Vagina (tissue), 2 donors: ENCODE measurements at places on chromosomes 1 and 21.

- DNase-seq = no peak
These were observed 70.4 kb upstream of the BACH1 start for GRCh38 chr21:29228306-29228705.

DNA sequence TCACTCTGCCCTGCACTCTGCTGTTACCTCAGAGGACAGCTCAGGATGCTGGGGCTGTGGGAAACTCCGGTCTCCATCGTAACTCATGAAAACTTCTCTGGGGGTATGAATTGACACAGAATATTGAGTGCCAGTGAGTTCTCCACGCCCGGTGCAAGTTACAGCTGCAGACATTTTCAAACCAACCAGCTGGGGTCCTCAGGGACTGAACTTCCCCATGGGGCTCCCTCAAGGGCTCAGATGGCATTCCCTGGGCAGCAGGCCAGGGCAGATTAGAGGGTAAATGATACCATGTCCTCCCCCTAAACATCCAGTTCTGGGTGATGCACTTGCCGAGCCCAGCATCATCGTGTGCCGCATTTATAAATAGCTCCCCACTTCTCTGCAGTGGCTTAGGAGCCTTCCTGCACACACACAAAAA is 27.8 kb upstream of the CCSAP start:
- DNase-seq = peak; percentile 61

GRCh38 chr1:219659684-219660083 is 46.8 kb upstream of the ZC3H11B start:
- DNase-seq = no peak

DNA sequence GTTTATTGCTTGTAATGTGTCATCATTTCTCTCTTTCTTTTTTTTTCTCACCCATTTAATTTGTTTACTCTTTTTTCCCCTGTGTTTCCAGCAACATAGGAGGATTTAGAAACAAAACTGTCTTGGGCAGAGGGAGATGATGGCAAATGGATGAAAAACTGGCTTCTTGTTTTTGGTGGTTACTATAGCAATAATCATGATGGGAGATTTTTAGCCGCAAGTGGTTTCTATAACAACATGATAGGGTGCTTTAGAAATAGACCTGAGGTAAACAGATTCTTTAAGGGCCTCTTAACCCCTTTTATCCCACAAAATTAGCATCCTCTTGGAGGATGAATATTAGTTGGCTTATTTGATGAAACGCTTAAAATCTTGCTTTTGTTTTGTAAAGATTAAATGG is 51.6 kb downstream of the CRB1 start:
- DNase-seq = no peak

DNA sequence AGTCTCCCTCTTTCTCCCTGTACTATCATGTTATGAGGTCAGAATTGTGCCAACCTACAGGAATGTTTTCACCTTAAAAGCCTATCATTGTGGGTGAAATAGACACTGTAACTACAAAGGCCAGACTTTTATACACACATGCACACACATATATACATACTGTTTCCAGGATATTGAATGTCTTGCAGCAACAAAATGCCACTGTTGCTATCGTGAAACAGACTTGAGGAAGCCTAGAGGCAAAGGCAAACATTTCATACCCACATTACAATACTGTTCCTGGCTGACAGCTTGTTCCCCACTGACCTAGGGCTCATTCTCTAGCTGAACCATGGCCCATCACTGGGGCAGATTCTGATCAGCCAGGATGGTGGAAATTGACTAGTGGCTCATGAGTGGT is 125.1 kb upstream of the DUSP10 start:
- DNase-seq = no peak

DNA sequence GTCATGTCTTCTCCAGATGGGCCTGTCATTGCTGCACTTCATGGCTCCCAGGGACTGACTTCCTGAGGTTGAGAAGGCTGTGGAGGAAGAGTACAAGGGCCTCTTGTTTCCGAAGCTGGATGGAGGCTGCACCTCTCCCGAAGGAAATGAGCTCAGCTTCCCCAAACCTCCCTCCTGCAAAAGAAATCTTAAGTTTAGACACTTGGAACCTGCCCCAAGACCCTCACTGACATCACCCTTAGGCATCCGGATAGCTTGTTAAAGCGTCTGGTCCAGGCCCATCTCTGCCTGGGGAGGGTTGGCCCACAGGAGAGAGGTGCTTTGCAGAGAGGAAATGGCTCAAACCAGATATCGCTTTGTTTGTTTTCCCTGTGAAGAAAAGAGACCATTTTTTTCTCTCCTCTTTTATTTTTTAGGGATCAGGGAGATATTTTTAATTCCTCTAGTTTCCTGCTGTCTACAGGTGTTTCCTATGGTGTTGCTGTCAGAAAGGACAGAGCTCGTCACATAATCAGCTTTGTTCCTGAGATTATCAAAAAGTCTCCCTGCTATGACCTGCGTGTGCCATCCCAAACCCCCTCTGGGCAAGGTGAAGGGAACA is 25.0 kb downstream of the RCSD1 start:
- DNase-seq = no peak

DNA sequence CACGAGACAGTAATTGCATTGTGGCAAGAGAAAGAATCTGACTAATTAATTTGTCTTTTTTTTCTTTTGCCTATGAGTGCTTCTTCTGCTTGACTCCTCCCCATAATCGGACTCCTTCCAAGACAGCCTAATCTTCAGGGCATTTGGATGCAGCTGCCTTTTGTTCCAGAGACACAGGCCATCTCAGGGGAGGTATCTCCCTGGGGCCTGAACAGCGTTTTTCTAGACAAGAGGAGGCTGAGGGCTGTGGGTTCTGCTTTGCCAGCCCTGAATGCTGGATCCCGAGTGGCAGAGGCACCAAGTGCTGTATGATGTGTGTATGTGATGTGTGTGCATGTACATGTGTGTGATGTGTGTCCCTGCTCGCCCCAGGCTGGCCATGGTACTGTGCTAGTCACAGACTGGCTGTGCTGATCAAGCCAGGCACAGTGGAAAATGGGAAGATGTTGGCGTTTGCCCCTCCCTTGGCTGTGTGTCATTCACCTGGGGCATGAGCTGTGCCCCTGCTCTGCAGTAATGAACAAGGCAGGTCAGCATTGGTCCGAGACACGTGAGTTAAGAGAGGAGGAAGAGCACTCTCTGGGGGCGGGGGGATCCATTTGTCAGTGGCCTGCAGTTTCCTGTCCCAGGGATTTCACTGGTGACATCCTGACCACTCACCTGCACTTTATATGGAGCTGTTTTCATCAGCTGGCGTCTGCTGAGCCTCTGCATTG is 77.2 kb downstream of the ADARB1 start:
- DNase-seq = peak; percentile 76

DNA sequence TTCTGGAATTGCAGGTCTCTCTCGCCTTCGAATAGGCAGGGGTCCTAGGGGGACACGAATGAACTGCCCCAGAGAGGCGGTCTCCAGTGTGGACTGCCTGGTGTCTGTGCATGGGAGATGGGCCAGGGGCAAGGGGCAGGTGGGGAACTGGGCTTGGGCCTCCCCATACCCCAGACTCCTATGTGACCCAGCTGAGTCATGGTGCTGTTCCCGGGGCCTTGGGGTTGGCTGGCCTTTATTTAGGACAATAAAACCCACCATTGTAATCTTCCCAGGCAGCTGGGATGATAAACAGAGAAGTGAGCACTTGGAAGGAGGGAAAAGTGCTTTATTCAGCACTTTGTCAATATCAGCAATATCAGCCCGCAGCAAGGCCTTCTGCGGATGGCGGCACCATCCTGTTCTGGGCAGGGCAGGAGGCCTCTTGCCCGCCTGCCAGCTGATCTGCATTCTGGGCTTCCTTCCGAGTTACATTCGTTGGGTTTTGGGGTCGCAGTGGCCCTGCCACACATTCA is 209.0 kb upstream of the TMEM51 start:
- no peak for DNase-seq

DNA sequence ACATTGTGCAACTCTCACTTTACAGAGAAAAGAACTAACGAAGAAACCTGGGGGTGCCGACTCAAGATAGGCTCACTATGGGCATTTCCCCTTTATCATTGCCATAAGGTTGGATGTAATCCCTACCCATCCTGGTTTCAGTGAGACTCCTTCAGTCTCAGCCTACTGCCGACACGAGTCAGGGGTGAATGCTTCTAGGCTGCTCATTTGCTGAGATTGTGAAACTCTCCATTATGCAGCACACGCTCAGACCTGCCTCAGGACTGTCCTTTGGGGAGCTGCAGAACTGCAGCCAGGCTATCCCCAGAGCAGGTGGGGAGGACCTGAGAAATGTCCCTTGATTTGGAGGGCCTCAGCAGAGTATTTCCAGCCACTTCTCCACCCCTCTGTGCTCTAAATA is 22.2 kb downstream of the TSHB start:
- no peak for DNase-seq

DNA sequence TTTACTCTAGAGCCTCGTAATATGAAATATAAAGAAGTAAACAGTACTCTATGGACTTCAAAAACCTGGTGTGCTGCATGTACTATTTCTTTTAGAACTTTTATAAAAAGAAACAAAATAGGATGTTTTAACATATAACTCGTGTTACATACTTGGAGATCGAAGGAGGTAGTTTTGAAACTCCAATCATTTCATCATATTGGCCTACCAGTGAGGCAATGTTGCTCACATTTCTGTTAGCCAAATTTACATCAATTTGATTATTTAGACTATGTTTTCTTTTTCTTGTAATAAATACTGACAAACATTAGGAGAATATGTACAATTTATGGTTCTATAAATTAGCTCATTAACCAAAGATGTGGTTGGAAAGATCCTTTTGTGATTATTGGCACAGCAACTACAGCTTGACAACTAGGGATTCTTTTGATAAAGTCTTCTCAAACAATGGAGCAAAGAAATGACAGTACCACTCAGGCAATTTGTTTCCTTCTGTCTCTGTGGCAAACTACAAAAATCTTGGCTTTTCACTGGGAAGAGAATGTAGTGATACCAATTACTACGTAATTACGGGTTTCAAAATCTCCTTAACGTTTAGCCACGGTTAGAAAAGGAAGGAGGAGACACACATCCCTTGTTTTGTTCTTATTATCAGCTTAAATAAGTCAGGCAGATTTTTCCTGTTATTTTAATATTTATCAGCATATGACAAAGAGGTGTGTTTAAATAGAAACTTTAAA is 266.6 kb upstream of the SGIP1 start:
- no peak for DNase-seq

- DNase-seq = no peak
These were observed 14.2 kb downstream of the SEMA4A start for GRCh38 chr1:156167536-156167935.

GRCh38 chr1:14987829-14988603 is 165.5 kb upstream of the TMEM51 start:
- no peak for DNase-seq

- no peak for DNase-seq
These were observed 206.3 kb downstream of the FOXD2 start for GRCh38 chr1:47644212-47644573.

GRCh38 chr1:211764701-211765100 is 65.9 kb downstream of the LPGAT1 start:
- no peak for DNase-seq

DNA sequence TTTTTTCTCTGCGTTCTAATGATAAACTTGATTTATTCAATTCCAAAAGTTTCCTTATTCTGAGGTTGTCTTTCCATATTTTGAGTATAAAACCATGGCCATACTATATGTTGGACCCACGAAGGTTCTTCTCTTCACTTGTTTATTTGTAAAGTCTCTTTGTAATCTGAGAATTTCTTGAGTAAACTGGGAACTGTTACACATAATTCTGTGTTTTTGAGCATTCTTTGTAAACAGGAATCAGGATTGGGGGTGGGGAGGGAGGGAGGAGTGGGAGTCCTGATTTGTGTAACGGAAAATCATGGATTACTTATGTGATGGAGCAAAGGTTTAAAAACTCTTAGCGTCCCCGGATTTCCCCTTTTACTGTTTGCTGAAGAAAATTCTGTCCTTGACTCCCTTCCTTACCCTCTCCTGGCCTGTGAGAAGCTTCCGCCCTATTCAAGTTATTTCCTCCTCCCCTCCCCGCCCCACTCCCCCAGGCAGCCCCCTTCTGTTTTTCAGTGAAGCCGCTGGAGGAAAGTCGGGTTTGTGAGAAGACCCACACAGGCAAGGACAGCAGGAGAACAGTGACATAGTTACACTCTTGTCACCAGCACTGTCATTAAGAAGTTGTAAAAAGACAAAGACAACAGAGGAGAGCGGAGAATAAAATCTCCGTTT is 6.4 kb upstream of the NBPF11 start:
- no peak for DNase-seq

DNA sequence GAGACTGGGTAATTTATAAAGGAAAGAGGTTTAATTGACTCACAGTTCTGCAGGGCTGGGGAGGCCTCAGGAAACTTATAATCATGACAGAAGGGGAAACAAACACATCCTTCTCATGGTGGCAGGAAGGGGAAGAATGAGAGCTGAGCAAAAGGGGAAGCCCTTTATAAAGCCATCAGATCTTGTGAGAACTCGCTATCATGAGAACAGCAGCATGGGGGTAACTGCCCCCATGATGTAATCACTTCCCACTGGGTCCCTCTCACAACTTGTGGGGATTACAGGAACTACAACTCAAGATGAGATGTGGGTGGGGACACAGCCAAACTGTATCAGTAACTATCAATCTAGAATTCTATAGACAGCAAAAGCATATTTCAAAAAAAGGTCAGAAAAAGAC is 64.7 kb upstream of the ACTRT2 start:
- no peak for DNase-seq

GRCh38 chr1:217078078-217078690 is 355.0 kb upstream of the ESRRG start:
- no peak for DNase-seq

DNA sequence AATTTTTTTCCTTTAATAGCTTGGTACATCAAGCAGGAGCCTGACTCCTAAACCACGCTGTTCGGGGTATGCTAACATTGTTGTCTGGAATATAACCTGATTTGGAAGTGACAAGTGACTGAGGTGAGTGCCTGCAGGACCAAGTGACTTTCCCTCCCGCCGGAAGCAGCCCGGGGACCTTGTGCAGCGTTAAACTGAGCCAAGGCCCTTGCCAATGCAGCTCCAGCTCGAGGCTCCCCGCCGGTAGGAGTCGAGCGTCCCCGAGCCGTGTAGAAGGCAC is 716 bp upstream of the MTARC1 start:
- DNase-seq = no peak

GRCh38 chr21:37700641-37701202 is 215.5 kb downstream of the KCNJ6 start:
- no peak for DNase-seq

GRCh38 chr1:216607067-216607697 is 116.0 kb downstream of the ESRRG start:
- DNase-seq = no peak

DNA sequence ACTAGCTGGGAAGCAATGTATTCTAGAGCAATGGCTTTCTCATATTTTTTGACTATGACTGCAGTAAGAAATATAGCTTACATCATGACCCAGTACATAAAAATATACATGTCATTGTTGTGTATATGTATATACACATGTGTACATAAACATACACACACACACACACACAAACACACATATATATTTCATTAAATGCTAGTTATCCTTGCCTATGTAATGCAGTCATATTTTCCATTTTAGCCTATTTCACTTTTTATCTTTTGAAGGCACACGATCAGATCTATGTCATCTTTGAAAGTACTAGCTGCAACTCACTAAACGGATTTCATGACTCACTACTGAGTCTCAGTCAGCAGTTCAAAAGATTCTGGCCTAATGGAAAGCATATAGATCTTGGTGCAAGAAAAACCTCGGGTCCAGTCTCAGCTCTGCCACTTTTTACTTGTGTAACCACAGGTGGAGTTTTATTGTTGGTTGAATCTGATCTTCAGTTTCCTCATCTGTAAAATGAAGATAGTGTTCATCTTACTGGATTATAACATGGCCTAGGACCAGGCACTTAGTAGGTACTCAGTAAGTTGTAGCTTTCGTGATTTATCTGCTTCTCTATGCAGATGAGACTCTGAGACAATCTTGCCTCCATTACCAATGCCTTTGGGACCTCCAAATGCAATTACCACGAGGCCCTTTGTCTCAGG is 325.6 kb downstream of the RRAGC start:
- no peak for DNase-seq
